Amygdala (tissue), 56 donors: ENCODE measurements at places on chromosomes 2 and 18.

- no peak for DNase-seq
Observed at GRCh38 chr2:14554849-14555545, 77.5 kb upstream of the LRATD1 start.

- no peak for DNase-seq
Observed at GRCh38 chr2:233075141-233075965, 15.2 kb downstream of the INPP5D start.

GRCh38 chr2:109335631-109336176 is 206.7 kb downstream of the SH3RF3 start:
- DNase-seq, result no peak

- DNase-seq, result no peak
Observed at GRCh38 chr2:234988491-234988890, 36.7 kb downstream of the SH3BP4 start.

DNA sequence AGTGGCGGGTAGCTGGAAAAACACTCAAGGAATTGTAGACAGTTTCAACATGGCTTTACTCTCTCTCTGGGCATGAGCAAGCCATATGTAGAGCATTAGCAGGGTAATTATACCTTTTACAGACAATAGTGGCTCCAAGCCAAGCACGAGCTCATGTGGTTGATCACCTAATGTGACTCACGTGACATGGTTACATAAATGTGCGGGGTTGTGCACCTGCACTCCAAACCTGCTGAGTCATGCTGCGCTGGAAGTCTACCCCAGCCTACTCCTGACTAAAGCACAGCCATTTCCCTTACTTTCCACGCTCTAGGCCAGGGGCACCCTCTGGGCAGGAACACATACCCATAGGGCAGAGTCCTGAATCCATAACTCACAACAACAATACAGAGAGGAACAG is 232.8 kb downstream of the MBD5 start:
- DNase-seq, result no peak

- no peak for DNase-seq
Observed at GRCh38 chr2:157158111-157158510, 99.4 kb upstream of the GALNT5 start.

DNA sequence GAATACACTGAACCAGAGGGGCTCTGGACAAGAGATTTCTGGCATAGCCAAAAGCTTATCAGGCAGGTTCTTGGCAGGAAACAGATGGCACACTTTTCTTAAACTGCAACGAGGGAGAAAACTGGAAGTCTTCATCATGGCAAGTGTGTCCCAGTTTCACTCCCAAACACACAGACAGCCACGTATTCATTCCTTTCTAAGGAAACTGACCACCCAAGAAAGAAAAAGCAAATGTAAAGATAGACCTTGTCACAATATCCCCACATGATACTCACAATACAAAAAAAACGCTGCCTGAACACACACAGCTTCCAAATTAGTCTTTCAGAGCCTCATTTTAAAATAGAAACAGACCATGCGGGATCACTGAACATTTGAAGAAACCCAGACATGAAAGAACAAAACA is 40.6 kb upstream of the RTTN start:
- no peak for DNase-seq

- no peak for DNase-seq
Observed at GRCh38 chr2:197081294-197081693, 154.8 kb upstream of the PGAP1 start.

DNA sequence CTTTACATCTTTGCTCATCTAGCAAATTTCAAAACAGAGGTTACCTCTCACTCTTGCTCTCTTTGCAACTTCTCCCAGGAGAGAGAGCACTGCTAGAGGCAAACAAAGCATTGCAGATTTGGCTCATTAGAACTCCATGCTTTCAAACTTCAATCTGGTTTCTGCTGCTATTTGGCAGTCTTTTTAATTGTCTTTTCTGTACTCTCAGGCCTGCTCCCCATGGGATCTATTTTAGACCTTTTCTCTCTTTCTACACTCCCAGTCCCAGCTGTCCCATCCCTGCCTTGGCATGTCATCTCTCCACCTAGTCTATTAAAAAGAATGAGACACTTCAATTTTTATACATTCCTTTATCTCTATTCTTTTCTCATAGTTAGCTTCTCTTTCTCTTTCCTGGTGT is 15.2 kb downstream of the KCNJ3 start:
- no peak for DNase-seq
